ENCODE measurements at places on chromosomes 3 and 15.

- DNase-seq: no peak
These were observed 17.9 kb upstream of the EMC3 start for GRCh38 chr3:10004506-10004905.

GRCh38 chr15:38991126-38991525 is 426.5 kb upstream of the RASGRP1 start:
- no peak for DNase-seq

DNA sequence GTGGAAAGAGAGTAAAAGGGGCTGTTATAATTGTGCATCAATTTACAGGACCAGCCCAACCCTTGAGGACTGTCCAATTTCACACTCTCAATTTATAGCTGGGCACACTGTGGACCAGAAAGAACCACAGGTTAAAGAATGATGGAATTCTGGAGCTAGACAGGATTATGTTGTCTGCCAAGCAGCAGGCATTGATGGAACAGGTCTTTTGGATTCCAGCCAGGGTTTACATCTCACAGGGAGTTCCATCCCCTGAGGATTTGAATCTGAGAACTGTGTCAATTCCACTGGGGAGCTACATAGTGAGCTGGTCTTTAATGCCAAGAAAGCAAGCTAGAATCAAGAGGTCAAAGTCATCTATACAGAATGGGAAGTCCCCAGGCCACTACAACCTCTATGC is 389.5 kb upstream of the WNT5A start:
- DNase-seq: no peak

DNA sequence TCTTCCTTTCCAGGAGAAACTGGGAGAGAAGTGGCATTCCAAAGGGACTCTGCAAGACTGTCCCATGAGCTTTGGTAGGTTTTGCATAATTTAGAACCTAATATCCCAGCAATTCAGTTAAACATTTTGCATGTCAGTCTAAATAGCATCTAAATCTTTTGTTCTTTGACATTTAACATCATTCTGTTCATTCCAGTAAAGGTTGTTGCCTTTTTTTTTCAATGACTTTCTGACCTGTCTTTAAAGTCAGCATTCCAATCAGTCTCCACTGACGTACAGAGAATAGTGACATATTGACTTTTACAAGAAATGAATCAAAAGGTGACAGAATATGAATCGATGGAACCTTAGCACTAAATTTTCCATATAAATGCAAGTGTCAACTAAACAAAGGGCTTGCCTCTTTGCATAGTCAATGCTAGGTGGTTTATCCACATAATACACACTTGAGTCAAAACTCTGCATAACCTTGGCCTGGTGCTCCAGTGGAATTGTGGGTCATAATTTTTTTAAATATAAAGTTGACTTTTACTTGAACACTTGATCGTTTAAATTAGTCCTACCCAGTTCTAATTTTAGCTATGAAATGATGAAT is 370.1 kb downstream of the CNTN6 start:
- no peak for DNase-seq

DNA sequence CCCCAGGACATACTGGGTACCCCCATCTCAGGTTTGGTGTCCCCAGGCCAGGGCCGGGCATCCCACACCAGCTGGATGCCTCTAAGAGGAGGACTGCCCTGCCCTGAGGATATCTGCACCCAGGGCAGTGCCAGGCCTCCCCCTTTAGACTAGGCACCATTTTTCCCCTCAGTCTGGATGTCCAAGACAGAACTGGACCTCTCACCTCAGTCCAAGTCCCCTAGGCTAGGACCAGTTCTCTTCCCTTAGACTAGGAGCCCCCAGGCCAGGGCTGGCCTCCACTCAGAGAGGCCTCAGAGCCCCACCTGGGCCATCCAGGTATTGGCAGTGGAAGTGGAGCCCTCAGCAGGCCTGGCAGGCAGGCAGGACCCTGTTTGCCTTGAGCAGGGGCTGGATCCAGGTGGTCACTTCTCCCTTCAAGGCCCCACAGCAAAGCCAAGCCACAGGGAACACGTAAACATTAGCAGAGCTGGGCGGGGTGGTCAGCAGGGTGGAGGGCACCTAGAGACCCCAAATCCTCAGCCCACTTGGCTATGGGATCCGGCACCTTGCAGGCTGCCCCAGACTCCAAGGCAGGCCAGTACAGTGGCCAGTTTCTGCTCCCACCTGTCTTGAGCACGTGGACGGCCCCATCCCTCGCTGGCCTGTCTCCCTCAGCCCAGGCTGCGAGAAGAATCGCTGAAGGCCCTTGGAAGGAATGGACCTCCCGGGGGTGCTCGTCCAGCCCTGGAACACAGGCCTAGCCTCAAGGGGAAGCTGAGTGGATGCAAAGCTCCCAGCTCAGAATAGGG is 28.3 kb downstream of the PTH1R start:
- DNase-seq: no peak

DNA sequence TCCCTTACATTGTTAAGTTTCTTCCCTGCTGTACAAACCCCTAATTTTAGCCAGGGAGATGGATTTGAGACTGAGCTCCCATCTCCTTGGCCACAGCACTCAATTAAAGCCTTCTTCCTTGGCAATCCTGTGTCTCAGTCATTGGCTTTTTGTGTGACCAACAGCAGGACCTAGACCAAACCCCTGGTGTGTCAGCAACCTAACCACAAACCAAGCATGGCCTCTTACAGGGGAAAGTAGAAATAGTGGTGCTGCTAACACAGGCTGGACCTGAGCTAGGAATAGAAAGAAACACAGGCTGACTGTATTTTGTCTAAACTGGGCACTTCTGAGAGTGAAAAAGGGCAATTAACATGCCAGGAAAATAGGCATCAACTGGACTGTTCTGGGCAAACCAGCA is 37.9 kb downstream of the PPCDC start:
- peak; percentile 87 for DNase-seq

- DNase-seq: no peak
These were observed 56.1 kb downstream of the SLC12A8 start for GRCh38 chr3:125156456-125156855.

GRCh38 chr3:193870376-193871219 is 265.4 kb upstream of the HES1 start:
- DNase-seq: no peak

DNA sequence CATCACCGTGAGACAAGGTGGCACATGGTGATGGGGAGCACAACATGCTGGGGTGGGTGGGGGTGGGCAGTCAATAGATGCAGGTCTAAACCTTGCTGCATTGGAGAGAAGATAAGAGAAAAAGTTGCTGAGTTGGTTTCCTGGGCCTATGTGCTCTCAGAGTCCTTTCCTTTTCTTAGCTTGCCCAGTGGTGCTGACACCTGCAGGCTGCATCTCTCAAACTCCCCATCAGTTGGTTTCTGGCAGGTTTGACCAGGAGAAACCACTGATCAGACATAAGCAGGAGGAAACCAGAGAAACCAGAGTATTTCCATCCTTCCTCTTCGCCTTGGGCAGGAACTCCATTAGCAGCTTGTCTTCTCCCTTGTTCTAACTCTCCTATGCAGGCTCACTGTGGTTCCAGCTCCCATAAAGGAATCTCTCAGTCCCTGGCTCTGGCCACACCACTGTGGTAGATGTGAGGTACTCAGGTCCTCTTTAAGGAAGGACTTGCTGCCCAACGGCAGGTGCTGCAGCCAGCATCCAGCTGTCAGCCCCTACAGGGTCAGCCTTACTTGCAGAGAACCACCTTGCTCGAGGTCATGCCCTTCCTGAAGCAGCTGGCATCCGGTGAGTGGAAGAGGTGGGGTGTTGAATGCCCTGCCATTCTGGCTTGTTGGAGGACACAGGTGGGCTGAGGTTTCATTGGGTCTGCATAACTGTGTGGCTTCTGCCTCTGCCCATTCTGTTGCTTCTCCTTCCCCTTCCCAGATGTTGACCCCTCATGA is 172.3 kb upstream of the ANKRD28 start:
- DNase-seq: peak; percentile 19

DNA sequence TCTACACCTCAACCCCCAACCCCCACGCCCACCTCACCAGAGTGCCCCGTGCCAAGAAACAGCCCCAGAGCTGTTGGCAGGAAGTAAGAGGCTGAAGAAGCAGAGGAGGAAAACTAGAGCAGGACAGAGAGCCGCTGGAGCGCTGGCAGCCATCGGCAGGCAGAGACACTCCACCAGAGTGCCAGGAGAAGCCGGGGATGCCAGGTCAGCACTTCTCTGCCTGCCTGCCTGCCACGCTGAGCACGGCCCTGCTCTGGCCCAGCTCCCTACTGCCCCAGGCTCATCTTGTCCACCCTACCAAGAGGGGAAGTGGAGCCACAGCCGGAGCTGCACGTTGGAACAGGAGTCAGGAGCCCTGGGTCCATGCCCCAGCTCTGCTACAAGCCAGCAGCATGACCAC is 29.7 kb downstream of the CACNA2D2 start:
- DNase-seq: no peak

GRCh38 chr15:69016021-69016595 is 1.6 kb downstream of the NOX5 start:
- DNase-seq: no peak

DNA sequence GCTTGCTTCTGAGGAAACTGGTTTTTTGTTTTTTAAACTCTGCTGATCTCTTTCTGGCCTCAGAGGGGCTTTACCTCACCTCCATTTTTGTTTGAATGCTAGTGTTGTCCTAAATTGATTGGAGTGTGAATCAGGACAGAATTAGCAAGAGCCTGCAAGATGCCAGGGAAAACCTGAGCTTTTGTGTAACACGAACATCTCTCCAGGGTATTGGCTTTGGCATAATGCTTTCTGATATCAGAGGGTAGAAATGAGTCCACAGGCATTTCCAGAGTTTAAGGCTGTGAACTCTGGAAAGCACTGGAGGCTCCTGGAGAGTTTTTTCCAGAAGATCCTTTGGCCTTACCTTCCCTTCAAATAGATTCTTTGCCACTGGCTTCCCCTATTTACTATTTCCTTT is 87.1 kb downstream of the WDR76 start:
- no peak for DNase-seq

DNA sequence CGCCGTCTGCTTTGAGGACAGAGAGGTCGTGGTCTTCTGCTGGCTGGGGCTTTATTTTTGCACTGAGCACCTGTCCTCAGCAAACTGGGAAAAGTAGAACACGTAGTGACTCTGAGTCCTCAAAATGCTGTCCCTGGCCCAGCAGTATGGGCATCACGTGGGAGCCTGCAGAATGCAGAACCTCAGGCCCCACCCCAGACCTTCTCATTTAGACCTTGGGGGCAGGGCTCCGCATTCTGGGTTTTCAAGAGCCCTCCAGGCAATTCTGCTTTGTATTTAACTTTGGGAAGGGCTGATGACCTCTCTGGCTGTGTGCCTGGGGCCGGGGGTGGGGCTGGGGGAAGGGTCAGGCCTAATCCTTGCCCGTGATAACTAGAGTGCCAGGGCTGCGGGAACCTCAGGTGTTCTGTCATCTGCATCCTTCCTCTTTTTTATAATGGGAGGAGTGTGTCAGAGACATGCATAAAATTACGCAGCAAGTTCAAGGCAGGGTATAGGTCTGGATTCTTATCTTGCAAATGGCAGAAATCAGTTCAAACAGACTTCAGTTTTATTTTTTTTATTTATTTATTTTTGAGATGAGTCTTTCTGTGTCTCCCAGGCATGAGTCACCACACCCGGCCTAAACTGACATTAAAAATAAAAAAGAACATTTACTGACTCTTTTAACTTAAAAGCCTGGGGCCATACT is 11.1 kb downstream of the SLC6A6 start:
- DNase-seq: no peak

GRCh38 chr3:144263706-144264105 is 292.1 kb downstream of the DIPK2A start:
- no peak for DNase-seq

DNA sequence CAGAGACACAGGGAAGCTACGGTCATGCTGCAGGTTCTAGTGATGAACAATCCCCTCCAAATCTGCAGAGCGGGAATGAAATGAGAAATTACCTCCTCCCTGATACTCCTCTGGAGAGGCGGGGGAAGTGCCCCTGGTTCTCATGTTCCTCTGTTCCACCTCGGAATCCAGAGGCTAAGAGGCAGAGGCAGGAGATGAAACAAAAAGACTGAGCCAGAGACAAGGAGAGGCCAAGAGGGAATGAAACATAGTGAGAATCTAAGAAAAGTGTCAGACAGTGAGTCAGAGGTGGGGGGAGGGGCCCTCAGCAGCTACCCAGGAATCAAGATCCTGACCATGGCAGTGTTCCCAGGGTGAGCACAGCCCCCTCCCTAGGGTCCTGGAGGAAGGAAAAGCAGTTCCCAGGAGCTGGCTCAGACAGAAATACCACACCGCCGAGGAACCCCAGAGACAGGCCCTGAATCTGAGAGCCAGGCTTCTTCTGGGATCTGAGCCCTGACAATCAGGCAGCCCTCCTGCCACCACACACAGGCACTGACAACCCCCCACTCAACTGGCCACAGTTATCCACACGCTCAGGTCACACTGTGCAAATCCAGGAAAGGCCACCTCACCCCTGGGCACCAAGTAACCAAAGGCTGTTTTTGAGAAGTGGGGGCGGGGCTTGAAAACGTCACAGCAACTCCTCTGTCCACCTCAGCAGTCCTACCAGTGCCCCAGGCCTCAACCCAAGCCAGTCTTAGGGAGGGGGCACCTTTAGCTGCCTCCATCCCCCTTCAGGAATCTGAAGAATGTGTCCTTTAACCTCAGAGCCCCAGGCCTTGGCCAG is 2.4 kb downstream of the CSRNP1 start:
- DNase-seq: peak; percentile 27

DNA sequence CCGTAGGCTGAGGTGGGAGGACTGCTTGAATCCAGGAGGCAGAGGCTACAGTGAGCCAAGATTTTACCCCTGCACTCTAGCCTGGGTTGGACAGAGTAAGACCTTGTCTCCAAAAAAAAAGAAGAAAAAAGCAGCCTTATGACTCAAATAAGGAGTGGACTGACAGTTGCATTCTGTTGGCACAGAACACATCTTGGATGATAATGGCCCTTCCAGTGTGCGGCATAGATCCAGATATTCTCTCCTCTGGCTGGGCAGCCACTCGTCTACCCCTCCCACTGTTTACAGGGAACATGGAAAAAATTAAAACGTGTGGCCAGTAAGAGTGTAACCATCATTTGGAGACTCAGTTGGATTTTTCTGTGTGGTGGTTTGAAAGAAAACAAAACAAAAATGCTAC is 118.6 kb upstream of the RNF7 start:
- no peak for DNase-seq
